Thyroid gland (tissue), 4 donors: ENCODE measurements at places on chromosomes 3 and 15. TPM values are rescaled to one million over a fixed set of nuclear protein-coding genes. Genes with fewer than 3 reads are reported as not detected.

DNA sequence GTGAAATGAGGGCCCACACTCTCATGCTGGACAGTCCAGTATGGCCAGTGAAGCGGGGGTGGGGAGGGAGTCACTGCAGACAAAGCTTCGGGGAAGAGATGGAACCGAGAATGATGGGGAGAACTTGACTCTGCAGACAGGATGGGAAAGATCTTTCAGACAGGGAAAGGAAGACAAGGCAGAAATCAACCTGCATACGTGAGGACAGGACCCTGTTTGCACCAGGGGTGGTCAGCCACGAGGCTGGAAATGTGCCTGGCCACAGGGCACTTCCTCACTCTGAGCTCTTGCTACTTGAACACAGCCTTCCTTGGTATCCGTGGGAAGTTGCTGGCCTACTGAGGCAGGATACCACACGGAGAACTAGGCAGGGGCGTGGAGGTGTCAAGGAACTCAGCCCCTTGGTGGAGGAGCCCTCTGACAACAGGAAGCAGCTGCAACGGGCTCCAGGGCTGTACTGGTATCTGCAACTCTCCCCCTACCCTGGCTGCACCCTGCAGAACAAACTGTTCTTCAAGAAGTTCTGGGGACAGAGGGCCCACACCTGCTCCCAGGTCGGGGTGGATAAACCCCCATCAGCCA, 9.3 kb upstream of the SRP14 start:
- H3K4me1 ChIP-seq, result peaks cover 62% of the 10 kb centered on the region
- no peak overlapping the region for H3K4me3 ChIP-seq
- H3K36me3 ChIP-seq, result no peaks in the 10 kb centered on the region
- H3K27ac ChIP-seq, result peak overlapping the region; percentile 81
- peak; percentile 39 for DNase-seq

GRCh38 chr15:41284427-41285177, 47.8 kb downstream of the OIP5 start:
- no peak for DNase-seq
- H3K27me3 ChIP-seq, result no peaks in the 10 kb centered on the region
- H3K36me3 ChIP-seq, result peaks cover 19% of the 10 kb centered on the region

DNA sequence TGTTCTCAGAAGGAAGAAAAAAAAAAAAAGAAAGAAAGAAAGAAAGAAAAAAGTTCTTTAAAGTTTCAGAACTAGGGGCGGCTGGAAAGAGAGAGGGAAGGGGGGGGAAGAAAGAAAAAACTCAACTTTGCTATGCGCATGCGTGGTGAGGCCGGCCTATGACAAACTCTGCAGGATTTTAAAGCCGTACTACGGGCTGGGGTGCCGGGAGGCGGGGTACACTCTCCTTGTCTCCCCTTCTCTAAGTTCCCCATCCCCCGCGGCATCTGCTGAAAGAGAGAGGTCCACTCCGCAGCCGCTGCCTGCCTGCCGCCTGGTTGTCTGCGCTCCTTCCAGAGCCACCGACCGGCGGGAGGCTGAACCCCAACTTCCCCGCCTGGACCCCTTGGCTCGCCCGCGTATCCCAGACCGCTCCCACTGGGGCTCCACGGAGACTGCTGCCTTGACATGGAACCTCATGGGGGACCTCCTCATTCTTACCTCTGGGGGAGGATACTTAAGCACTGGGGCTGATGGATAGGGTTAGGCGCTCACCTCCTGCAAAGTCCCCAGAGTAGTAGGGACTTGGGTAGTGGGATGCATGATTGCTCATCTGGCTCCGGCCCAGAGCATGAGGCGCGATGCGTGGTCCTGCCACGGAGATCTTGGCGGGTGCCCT, 1.4 kb upstream of the WNT5A start:
- no peak overlapping the region for H3K4me3 ChIP-seq
- peaks cover 28% of the 10 kb centered on the region for H3K4me1 ChIP-seq
- no peaks in the 10 kb centered on the region for H3K36me3 ChIP-seq
- peak overlapping the region; percentile 46 for H3K27ac ChIP-seq
- H3K27me3 ChIP-seq, result no peaks in the 10 kb centered on the region

DNA sequence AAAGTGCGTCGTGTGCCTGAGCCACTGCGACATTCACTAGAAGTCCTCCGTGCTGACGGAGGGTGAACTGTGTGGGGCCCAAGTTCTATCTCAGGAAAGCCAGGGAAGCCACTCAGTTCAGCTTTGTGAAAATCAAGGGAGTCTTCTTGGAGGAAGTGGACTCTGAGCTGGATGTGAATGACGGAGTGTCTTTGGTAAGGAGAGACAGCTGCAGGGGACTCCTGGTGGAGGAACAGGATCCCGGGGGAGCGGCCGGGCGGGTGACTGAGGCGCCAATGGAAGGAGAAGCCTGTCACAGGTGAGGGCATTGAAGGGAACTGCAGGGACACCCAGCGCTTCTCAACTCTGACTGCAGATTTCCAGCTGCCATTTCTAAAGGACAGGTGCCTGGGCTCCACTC, 75.6 kb downstream of the APBA2 start:
- no peaks in the 10 kb centered on the region for H3K27me3 ChIP-seq
- H3K27ac ChIP-seq, result no peak overlapping the region
- H3K36me3 ChIP-seq, result no peaks in the 10 kb centered on the region
- no peak overlapping the region for H3K4me3 ChIP-seq

- H3K4me3 ChIP-seq, result no peak overlapping the region
- H3K36me3 ChIP-seq, result no peaks in the 10 kb centered on the region
- H3K4me1 ChIP-seq, result no peaks in the 10 kb centered on the region
- H3K27me3 ChIP-seq, result no peaks in the 10 kb centered on the region
- no peak for DNase-seq
- H3K27ac ChIP-seq, result no peak overlapping the region
These were observed 597.3 kb downstream of the NAALADL2 start for GRCh38 chr3:175456466-175456865.

- H3K27me3 ChIP-seq, result no peaks in the 10 kb centered on the region
- no peaks in the 10 kb centered on the region for H3K4me1 ChIP-seq
- H3K4me3 ChIP-seq, result no peak overlapping the region
- no peak overlapping the region for H3K27ac ChIP-seq
These were observed 832.6 kb upstream of the CADM2 start for GRCh38 chr3:84126160-84126559.

GRCh38 chr15:96340598-96341512, 10.4 kb downstream of the NR2F2 start:
- peak; percentile 61 for DNase-seq
- no peaks in the 10 kb centered on the region for H3K36me3 ChIP-seq
- peak overlapping the region; percentile 33 for H3K4me3 ChIP-seq
- peak overlapping the region; percentile 97 for H3K27ac ChIP-seq

- DNase-seq, result no peak
- H3K4me3 ChIP-seq, result no peak overlapping the region
- no peaks in the 10 kb centered on the region for H3K27me3 ChIP-seq
- H3K4me1 ChIP-seq, result peaks cover 11% of the 10 kb centered on the region
- H3K36me3 ChIP-seq, result no peaks in the 10 kb centered on the region
- no peak overlapping the region for H3K27ac ChIP-seq
These were observed 203.1 kb downstream of the OPA1 start for GRCh38 chr3:193796089-193796488.

DNA sequence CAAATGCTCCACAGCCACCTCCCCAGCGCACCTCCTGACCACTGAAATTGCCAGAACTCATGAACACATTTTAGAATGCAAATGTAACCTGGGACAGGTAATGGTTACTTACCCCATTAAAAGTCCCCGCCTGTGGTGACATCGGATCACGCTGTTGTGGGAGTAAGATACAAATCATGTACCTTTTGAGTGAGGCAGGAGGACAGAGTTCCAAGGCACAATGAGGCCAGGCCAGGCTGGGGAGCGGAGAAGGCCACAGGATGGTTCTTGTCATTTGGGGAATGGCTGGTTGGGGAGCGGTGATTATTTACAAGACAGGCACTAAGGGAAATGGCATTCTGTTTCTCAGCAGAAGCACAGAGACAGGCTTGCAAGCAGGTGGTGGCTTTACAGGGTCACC, 490.0 kb downstream of the EDEM1 start:
- no peaks in the 10 kb centered on the region for H3K4me1 ChIP-seq
- H3K4me3 ChIP-seq, result no peak overlapping the region
- DNase-seq, result no peak
- no peak overlapping the region for H3K27ac ChIP-seq

DNA sequence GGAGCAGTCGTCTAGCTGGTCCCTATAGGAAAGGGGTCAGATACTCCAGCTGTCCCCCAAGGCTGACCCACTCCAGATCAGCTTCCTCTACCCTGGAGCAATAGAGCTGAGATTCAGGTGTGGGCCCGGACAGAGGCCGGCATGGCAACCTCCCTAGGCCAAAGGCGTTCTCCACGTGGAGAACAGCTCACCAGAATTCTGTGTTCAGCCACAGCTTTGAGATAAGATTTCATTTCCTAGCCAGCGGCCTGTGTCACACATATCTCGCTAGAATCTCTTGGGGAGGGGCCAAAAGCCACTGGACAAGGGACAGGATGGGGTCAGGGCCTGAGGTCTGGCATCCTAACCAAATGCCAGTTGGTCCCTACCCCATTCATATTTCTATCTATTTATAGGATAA, 20.1 kb downstream of the SRGAP3 start:
- H3K4me1 ChIP-seq, result no peaks in the 10 kb centered on the region
- no peak for DNase-seq
- no peak overlapping the region for H3K4me3 ChIP-seq
- no peaks in the 10 kb centered on the region for H3K36me3 ChIP-seq
- H3K27me3 ChIP-seq, result no peaks in the 10 kb centered on the region
- H3K27ac ChIP-seq, result no peak overlapping the region

DNA sequence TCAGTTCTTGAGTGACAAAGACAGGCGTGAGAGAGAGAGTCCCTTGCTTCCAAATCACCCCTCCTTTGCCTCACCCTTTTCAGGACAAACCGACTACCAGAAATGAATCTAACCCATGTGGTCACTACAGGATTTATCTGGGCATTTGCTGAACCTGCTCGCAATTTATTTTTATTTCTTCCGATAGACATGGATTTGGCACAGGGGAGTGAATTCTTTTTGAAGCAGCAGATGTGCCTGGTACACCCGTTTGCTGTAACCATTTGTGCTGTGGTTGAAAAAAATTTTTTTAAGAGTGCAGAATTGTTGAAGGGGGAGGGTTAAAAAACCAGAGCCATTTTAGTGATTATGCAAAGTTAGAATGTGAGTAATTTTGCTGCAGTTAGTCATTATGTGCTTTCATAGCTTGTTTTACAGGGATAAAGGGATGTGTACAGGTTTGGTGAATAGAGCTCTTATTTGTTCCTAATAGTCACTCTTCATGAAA, 442.0 kb downstream of the LPP start:
- no peaks in the 10 kb centered on the region for H3K4me1 ChIP-seq
- H3K27me3 ChIP-seq, result no peaks in the 10 kb centered on the region
- H3K36me3 ChIP-seq, result no peaks in the 10 kb centered on the region

DNA sequence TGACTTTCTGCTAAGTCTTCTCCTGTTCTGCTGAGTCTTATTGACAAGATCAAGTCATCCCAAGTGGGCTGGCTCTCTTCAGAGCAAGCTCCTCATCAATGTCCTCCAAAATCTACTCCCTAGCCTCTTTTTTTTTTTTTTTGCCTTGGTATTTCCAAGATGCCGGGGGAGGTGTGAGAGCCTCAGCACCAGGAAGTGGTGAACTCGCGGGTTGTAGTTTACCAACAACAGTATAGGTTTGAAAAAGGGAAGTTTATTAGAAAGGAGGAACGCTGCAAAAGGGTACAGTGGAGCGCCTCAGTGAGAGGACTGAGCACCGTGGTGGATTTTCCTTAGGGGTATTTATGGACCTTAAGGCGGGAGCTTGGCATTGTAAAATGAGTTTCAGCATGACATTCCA, 94.3 kb upstream of the SGO1 start:
- no peak overlapping the region for H3K27ac ChIP-seq
- no peak overlapping the region for H3K4me3 ChIP-seq
- no peaks in the 10 kb centered on the region for H3K27me3 ChIP-seq
- H3K4me1 ChIP-seq, result no peaks in the 10 kb centered on the region
- DNase-seq, result no peak
- no peaks in the 10 kb centered on the region for H3K36me3 ChIP-seq

- DNase-seq, result no peak
- peaks cover 72% of the 10 kb centered on the region for H3K4me1 ChIP-seq
- H3K27me3 ChIP-seq, result no peaks in the 10 kb centered on the region
These were observed 32.6 kb upstream of the RAB11A start for GRCh38 chr15:65836665-65837064.

DNA sequence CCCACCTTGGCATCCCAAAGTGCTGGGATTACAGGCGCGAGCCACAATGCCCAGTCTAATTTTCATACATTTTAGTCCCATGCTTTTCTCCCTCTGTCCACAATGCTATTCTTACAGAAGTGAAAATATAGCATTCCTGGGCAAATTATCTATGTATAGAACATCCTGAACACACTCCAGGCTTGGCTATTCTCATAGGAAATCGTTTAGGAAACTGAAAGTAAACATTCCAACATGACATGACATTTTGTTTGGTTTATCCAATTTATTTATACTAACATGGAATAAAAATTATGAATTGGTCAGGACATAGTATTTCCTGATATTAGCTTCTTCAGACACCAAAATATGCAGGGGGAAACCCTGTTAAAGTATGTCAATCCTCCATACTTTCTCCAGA, 52.6 kb downstream of the SYNM start:
- H3K4me3 ChIP-seq, result no peak overlapping the region
- H3K27me3 ChIP-seq, result no peaks in the 10 kb centered on the region
- DNase-seq, result no peak
- H3K36me3 ChIP-seq, result no peaks in the 10 kb centered on the region
- H3K27ac ChIP-seq, result no peak overlapping the region
- H3K4me1 ChIP-seq, result peaks cover 13% of the 10 kb centered on the region

GRCh38 chr3:58026598-58026997, 18.4 kb downstream of the FLNB start:
- H3K4me1 ChIP-seq, result peaks cover 55% of the 10 kb centered on the region
- H3K36me3 ChIP-seq, result no peaks in the 10 kb centered on the region
- H3K27ac ChIP-seq, result peak overlapping the region; percentile 74
- DNase-seq, result no peak
- H3K4me3 ChIP-seq, result no peak overlapping the region

The MRAS gene
- total RNA-seq, result 56.4 TPM

The CCDC39 gene
- not detected for total RNA-seq

The DUT gene
- total RNA-seq, result 120 TPM

The CYP8B1 gene
- total RNA-seq, result not detected

The GOLGA8K gene
- 2.9 TPM for total RNA-seq

The ZNF385D gene
- 1.7 TPM for total RNA-seq
